Effector memory CD4-positive, alpha-beta T cell (primary cell): ENCODE measurements at places on chromosomes 1 and 21.

GRCh38 chr1:9630331-9631111 lies 21.0 kb upstream of the PIK3CD start:
- H3K4me3 ChIP-seq = peak overlapping the region; percentile 60
- peak overlapping the region; percentile 84 for H3K27ac ChIP-seq
- H3K36me3 ChIP-seq = peaks cover 3% of the 10 kb centered on the region
- no peak for DNase-seq
- H3K27me3 ChIP-seq = no peaks in the 10 kb centered on the region

DNA sequence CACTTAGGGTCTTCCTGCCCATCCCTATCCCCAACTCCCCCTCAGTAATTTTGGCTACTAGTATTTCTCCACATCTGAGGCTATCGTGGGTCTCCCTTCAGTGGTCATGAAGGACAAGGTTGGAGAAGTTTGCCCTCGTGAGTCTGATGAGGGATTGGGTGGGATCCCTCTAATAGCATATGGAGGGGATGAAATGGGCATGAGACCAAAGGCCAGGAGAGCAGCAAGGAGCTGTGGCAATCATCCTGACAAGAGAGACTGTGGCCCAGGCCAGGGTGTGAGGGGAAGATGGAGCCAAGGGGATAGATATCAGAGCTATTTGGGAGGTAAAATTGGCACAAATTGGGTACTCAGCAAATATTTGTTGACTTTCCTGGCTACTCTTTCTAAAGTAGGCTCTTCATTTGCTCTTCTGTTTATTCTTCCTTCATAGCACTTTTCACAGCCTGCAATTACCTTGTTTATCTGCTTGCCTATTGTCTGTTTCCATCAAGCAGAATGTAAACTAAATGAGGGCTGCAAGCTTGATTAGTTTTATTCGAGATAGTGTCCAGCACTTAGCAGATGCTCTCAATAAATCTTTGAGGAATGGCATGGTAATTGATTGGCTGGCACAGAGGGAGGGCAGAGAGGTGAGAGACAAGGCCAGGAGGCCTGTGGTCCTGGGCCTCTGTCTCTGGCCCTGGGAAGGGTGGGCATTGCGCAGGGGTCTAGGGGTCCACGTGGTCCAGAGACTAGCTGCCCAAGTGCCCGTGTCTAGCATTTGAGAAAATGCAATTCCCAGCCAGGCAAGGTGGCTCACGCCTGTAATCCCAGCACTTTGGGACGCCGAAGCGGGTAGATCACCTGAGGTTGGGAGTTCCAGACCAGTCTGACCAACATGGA lies 1.5 kb upstream of the PLK3 start:
- H3K36me3 ChIP-seq = peaks cover 13% of the 10 kb centered on the region
- no peak overlapping the region for H3K27ac ChIP-seq
- no peak for DNase-seq

- H3K4me1 ChIP-seq = peaks cover 9% of the 10 kb centered on the region
- H3K36me3 ChIP-seq = no peaks in the 10 kb centered on the region
- DNase-seq = no peak
- no peak overlapping the region for H3K27ac ChIP-seq
- no peak overlapping the region for H3K4me3 ChIP-seq
These were observed 2.6 kb upstream of the LUZP1 start for GRCh38 chr1:23171181-23171755.

DNA sequence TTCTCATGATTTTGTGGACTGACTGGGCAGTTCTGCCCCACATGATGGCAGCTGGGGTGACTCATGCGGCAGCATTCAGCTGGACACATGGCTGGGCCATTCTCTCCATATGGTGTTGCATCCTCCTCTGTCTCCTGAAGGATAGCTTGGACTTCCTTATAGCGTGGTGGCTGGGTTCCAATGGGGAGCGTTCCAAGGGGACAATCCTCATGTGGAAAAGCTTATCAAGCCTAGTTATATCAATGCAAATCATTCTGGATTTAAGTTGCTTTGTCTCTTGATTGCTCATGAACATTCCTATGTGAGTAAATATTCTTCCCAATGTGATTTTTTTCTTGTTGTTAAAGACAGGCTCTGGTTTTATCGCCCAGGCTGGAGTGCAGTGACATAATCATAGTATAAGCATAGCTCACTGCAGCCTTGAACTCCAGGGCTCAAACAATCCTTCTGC lies 13.2 kb upstream of the SLC2A1 start:
- H3K4me3 ChIP-seq = no peak overlapping the region
- DNase-seq = no peak
- no peak overlapping the region for H3K27ac ChIP-seq
- H3K27me3 ChIP-seq = no peaks in the 10 kb centered on the region
- H3K4me1 ChIP-seq = no peaks in the 10 kb centered on the region
- H3K36me3 ChIP-seq = no peaks in the 10 kb centered on the region

DNA sequence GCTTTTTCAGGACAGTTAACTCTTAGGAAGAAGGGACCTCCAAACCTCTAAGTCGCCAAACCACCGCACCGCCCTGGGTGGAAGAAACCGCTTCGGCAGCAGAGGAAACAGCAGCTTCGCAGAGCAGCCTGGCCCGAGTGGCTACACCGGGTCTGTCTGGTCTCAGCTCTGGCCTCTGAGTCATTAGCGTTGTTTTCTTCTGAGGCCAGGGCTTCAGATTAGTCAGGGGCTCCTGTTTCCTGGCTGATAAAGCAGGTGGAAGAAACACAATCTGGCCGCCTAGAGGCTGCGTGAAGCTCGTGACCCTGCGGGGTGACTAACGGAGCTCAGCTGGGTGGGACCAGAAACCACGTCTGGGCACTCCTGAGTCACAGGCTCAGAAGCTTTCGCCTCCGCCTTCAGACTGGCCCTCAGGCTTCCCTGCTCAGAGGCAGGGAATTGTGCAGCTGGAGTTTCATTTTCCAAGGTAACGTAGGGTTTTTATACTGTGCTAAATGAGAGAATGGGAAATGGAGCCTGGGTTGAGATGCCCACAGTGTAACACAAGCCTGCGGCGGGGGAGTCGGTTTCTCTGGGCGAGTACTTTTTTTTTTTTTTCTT lies 44.9 kb downstream of the CHAF1B start:
- peak overlapping the region; percentile 37 for H3K4me3 ChIP-seq
- DNase-seq = no peak
- no peaks in the 10 kb centered on the region for H3K27me3 ChIP-seq
- H3K27ac ChIP-seq = no peak overlapping the region
